ENCODE measurements at places on chromosomes 7 and 10.

GRCh38 chr7:98238976-98239375 is 13.1 kb downstream of the TECPR1 start:
- DNase-seq = no peak

GRCh38 chr10:87000491-87000890 is 19.6 kb upstream of the FAM25A start:
- no peak for DNase-seq

GRCh38 chr7:2519119-2519930 is at the start of gene LFNG:
Gene LFNG (plus strand): TSS chr7:2519774. CDS start chr7:2519862, 88 bp downstream.
- peak; percentile 57 for DNase-seq

DNA sequence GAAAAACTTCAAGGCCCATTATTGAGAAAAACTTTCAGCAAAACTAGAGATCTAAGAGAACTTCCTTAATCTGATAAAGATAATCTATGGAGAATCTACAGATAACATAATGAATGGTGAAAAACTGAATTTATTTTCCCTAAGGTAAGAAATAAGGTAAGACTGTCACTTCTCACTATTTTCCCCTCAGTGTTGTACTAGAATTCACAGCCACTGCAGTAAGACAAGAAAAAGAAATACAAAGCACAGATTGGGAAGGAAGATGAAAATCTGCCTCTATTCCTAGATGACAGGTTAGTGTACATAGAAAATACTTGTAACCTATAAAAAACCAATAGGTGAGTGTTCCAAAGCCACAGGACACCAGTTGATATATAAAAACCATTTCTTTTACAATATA is 220.7 kb upstream of the SHH start:
- DNase-seq = no peak

- no peak for DNase-seq
Measured at GRCh38 chr7:80733333-80733915, 95.0 kb downstream of the CD36 start.

- DNase-seq = no peak
Measured at GRCh38 chr10:14926722-14927416, 27.0 kb downstream of the DCLRE1C start.

- DNase-seq = peak; percentile 19
Measured at GRCh38 chr7:115825456-115826115, 205.0 kb downstream of the TFEC start.

DNA sequence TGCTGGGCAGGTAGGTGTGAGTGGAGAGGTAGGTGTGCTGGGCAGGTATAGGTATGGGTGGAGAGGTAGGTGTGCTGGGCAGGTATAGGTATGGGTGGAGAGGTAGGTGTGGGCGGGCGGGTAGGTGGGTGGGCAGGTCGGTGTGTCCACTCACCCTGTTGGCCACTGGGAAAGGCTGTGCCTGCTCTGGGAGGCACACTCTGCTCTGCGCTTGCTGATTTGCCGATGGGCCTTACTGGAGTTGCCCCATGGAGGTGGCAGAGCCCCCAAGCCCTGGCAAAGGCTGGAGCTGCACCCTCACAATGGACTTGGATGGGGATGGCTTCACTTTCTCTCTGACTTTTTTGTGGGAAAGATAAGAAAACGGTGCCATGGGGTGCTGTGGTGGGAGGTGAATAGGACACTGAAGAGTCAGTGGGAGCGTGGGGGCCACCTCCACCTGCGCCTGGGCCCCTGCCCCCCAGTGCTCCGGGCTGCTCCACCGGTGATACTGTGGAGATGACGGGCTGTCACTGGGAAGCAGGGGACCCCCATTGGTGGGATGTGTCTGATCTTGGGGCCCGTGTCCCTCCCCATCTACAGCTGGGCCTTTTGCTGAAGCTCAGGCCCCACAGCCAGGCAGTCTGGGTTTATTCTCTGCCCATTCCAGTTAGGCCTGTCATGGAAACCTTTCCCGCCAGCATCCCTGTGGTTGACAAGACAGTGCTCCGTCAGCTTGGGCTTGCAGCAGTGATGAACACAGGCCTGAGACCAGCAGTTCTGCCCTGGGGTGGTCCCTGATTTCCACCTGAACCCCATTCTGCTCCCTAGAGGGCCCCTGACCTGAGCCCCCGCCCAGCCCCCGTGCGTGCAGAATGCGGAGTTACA is 75.0 kb downstream of the NKX6-2 start:
- DNase-seq = no peak

- DNase-seq = no peak
Measured at GRCh38 chr10:132135053-132135872, 51.5 kb upstream of the DPYSL4 start.

GRCh38 chr7:152142976-152143595 is 117.6 kb downstream of the GALNT11 start:
- no peak for DNase-seq

DNA sequence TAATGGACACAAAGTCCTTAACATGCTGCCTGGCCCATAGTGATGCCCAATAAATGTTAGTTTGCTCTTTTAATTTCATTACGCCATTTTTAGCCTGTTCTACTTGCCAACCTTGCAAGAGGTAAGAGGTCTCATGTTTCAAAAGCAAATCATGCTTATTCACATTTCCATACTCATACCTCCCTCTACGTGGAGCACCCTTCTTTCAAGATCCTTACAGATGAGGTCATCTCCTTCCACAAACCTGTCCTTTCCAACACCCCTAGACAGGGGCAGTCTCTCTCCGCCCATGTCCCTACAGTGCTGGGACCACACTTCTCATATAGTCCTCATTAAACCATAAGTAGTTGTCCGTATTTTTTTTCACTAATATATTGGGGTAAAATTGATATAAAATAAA is 271.3 kb downstream of the FGFR2 start:
- no peak for DNase-seq

DNA sequence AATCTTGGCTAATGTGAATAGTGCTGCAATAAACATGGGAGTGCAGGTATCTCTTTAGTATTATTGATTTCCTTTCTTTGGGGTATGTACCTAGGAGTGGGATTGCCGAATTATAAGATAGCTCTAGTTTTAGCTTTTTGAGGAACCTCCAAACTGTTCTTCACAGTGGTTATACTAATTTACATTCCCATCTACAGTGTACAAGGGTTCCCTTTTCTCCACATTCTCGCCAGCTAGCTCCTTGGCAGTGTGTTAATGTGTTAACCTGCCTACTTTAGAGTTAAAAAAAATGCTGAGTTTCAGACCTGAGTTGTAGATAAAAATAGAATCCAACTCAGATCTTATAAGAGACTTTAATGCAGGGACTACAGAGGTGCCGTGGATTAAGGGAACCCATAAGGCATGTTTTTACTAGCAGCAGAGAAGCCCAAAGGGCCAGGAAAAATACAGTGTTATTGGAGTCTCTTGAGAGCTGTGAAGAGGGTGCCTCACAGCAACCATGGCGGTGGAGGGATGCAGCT is 35.4 kb downstream of the CDK13 start:
- no peak for DNase-seq

GRCh38 chr7:151895008-151895630 is 18.2 kb upstream of the PRKAG2 start:
- no peak for DNase-seq

- peak; percentile 92 for DNase-seq
Measured at GRCh38 chr10:93445097-93445960, 36.8 kb downstream of the MYOF start.

GRCh38 chr10:91805110-91805838 is 7.0 kb downstream of the TNKS2 start:
- DNase-seq = no peak

- no peak for DNase-seq
Measured at GRCh38 chr7:133513608-133514007, 260.7 kb downstream of the EXOC4 start.

- DNase-seq = no peak
Measured at GRCh38 chr7:113217314-113217713, 99.0 kb upstream of the SMIM30 start.

GRCh38 chr7:34463830-34464229 is 194.2 kb upstream of the NPSR1 start:
- no peak for DNase-seq

GRCh38 chr7:45460379-45460778 is 113.8 kb upstream of the ADCY1 start:
- DNase-seq = no peak

GRCh38 chr10:97228130-97228774 is 42.5 kb upstream of the SLIT1 start:
- DNase-seq = no peak

DNA sequence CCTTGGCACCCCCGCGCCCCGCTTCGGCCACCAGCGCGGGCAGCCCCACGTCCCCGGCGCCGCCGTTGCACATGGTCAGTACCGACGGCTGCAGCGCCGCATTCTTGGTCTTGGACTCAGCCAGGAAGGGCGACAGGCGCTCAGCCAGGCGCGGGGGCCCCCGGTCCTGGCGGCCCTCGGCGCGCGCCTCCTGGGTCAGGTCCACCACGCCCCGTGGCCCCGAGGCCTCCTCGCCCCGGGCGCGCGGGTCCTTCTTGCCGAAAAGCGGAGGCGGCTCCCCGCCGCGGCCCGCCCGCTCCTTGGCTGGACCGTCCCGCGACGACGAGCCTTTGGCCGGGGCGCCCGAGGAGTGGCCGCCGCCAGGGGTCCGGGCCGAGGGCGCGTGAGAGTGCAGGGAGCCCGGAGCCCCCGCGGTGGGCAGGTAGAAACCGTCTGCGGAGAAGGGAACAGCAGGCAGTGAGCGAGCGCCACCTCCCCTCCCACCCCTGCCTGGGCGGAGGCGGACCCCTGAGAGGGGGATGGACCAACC is 34.7 kb downstream of the TNRC18 start:
- no peak for DNase-seq

GRCh38 chr10:777913-778479 is 88.5 kb upstream of the DIP2C start:
- no peak for DNase-seq

GRCh38 chr7:41501006-41501405 is 201.9 kb downstream of the INHBA start:
- DNase-seq = no peak

GRCh38 chr10:69567920-69568319 is 5.3 kb downstream of the NEUROG3 start:
- DNase-seq = peak; percentile 27

DNA sequence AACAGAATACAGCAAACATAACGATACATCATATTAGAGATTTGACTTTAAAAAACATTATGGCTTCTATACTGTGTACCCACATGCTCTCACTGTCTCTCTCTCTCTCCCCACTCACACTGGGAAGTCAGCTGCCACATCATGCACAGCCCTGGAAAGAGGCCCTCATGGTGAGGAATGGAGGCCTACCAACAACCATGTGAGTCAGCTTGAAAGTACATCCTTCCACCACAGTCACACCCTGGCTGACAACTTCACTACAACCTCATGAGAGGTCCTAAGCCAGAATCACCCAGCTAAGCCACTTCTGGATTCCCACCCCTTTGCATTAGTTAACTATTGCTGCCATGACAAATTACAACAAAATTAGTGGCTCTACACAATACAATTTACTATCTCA is 23.3 kb upstream of the GPR22 start:
- peak; percentile 25 for DNase-seq

DNA sequence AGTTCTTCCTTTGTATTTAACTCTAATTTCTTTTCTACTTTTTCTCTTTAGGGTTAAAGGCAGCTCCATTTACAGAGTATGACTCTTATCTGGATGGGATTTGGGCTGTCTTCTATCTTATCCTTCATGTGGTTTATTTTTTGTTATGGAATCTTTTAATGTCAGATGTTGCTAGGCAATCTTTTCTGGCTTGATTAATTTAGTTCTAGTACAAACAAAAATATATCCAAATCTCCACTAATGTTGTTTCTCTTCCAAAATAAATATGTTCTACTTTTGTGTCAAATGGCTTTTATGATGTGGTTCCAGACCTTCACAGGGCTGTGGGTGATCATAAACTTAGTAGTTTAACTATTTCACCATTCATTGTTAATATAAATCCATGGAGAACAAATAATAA is 246.9 kb downstream of the AHR start:
- no peak for DNase-seq

DNA sequence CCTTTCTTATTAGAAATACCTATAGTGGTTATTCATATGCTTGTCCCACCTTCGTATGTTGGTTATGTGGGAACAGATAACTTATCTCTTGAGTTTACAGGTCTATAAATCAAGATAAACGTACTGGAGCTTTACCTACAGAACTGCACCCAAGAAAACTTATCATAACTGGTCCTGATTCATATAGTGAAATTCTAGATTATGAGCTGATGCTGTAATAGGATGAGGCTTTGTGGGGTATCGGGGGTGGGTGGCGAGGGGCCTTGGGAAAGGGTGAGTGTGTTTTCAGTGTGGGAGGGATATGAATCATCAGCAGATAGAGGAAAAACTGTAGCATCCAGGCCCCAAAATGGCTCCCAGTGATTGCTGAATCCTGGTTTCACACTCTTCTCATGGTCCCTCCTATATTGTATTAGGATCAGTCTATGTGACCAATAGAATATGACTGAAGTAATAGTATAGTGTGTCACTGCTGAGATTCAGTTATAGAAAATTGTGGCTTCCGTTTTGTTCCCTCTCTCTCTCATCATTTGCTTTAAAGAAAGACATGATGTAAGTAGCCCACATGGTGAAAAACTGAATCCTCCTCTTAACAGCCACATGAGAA is 706.8 kb upstream of the LRRTM3 start:
- no peak for DNase-seq

GRCh38 chr10:60517805-60518204 is 128.1 kb upstream of the ANK3 start:
- no peak for DNase-seq

DNA sequence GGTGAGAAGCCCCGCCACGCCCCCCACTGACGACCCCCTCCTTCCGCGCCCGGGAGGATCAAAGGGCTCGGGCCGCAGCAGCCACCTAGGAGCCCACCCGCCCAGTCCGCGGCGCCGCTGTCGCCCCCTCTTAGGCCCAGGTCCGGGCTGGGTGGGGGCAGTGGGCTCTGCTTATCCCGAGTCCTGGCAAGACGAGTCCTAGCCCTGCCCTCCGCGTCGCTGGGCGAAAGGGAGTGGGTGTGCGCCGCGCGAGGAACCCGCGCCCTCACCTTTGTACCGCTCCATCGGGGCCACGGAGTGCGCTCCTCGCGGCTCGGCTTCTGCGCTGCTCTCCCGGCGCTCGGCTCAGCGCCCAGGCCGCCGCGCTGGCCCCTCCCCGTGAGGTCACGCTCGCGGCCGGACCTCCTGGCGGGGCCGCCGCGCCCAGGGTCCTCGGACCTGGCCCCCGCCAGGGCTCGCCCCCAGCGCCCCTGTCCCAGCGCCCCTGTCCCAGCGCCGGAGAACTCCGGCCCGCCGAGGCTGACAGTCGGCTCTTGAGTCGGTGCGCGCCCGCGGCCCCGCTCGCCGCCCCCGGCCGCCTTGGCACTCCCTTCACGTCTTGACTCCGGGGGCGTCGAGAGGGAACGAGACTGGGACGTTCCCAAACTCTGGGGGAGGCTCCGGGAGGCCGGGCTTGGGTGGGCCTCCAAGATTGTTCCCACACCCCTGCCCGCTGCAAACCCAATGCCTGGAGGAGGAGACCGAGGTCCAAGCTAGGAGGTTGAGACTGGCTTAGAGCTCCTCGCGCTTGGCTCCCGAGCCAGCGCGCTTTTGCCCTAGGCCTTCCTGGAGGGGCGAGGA is at the start of gene AFAP1L2:
AFAP1L2 (minus strand) TSS at position 332 of the 840 bp plus-strand sequence; CDS start at position 285, 47 bp downstream.
- no peak for DNase-seq

- no peak for DNase-seq
Measured at GRCh38 chr10:52353960-52354394, 39.9 kb downstream of the DKK1 start.

- DNase-seq = no peak
Measured at GRCh38 chr7:145534301-145534700, 582.3 kb upstream of the CNTNAP2 start.

- DNase-seq = no peak
Measured at GRCh38 chr10:82252081-82252480, 377.1 kb downstream of the NRG3 start.

- no peak for DNase-seq
Measured at GRCh38 chr10:50874723-50875122, 10.7 kb downstream of the A1CF start.
